Suprapubic skin (tissue), 4 donors: ENCODE measurements at places on chromosomes 2 and 18. TPM values are rescaled to one million over a fixed set of nuclear protein-coding genes. Genes with fewer than 3 reads are reported as not detected.

- no peaks in the 10 kb centered on the region for H3K36me3 ChIP-seq
- no peak for DNase-seq
- H3K27me3 ChIP-seq, result no peaks in the 10 kb centered on the region
- no peak overlapping the region for H3K4me3 ChIP-seq
- no peaks in the 10 kb centered on the region for H3K4me1 ChIP-seq
- no peak overlapping the region for H3K27ac ChIP-seq
These were observed 28.1 kb downstream of the CAVIN2 start for GRCh38 chr2:191818725-191819350.

GRCh38 chr18:68693091-68693815 is 21.7 kb downstream of the TMX3 start:
- no peaks in the 10 kb centered on the region for H3K27me3 ChIP-seq
- H3K4me3 ChIP-seq, result no peak overlapping the region
- peaks cover 55% of the 10 kb centered on the region for H3K36me3 ChIP-seq
- DNase-seq, result no peak
- no peaks in the 10 kb centered on the region for H3K4me1 ChIP-seq

DNA sequence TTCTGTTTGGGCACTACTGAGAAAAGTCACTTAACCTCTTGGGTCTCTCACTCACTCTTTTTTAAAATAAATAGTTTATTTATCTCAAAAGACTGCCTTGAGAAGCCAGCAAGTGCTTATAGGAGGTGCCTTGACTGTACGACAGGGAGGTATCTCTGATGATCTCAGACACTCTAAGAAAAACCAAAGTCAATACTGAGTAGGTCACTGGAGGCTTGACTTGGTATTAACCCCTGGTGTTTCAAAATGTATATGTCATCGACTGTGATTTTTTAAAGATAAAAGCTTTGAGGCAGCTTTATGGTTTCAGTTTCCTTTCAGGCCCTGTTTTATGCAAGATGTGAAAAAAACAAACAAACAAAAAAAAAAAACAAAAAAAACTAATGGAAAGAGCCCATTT is 33.7 kb downstream of the MREG start:
- peaks cover 9% of the 10 kb centered on the region for H3K4me1 ChIP-seq
- no peaks in the 10 kb centered on the region for H3K27me3 ChIP-seq
- H3K36me3 ChIP-seq, result no peaks in the 10 kb centered on the region
- DNase-seq, result no peak

The SERPINB12 gene
- total RNA-seq, result 78.9 TPM
